SK-MEL-5 (cell line): ENCODE measurements at places on chromosomes 5 and 9.

GRCh38 chr9:85909390-85909789, 31.6 kb upstream of the NAA35 start:
- DNase-seq: peak; percentile 80

GRCh38 chr5:107058803-107059202, 611.9 kb downstream of the EFNA5 start:
- no peak for DNase-seq

DNA sequence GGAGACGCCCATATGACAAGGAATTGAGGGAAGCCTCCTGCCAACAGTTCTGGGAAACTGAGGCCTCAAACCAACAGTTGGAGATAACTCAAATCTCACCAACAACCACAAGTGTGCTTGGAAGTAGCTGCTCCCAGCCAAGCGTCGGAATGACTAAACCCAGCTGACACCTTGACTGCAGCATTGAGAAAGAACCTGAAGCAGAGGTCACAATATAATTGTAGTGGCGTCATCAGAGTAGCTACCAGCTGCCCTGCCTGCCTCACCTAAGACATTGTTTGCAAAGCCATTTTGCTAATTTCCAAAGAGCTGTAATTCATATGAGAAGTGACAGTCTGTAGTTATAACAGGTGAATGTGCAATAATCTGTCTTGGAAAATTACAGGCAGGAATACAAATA, 40.8 kb upstream of the ANKRD31 start:
- DNase-seq: no peak

DNA sequence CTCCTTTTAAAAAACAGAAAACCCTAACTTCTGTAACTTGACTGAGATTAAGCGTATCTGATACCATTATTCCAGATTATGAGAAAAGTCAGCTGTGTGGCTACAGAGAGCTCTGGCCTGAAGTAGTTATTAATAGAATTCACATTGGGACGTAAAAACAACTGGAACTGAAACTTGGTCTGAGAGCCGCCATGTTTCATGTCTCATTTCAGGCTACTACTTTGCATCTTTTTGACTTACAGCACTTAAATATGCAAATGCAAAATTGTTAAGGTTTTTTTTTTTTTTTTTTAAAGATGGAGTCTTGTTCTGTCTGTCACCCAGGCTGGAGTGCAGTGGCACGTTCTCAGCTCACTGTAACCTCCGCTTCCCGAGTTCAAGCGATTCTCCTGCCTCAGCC, 25.2 kb downstream of the MAP3K1 start:
- DNase-seq: no peak

DNA sequence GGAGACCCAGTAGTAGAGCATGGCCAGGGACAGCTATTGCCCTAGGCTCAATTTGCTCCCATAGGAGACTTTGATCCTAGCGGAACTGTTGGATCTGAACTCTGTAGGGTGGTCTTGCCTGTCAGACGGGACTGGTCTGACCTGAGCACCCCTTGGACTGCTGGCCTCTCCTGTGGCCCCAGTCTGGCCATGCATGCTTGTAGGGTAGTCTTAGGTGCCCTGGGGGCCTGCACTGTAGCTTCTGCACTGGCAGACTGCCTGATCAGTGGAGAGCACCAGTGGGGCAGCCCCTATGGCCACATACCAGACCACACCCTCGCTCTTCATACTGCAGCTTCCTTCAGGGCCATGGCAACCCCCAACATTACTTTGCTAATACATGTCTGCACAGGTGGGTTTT, 396.1 kb upstream of the GRAMD2B start:
- DNase-seq: no peak

DNA sequence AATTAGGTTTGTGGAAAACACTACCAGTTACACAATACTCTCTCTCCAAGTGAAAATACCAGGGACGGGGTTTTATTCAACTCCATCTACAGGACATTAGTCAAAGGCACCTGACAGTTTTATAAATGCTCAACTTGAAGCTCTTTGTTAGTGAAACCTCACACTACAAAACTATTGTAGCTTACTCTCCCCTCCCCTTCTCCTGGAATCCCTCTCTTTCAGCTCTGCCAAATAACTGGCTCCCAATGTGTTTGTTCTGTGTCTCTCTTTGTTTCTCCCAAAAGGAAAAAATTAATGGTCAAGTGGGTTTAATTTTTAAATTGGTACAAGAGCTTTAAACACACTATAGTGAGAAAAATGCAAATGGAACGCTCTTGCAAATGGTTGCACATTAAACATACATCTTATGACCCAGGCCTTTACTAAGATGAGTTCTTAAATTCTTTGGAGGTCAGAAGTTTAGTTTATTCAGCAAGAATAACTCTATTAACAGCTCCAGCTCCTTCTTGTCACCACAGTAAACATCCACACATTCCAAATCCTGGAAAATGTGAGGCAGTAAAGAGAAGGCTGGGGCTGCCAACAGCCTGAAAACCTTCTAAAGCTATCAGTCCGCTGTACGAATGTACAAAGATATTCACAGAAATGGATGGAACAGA, 48.4 kb downstream of the ZNF608 start:
- DNase-seq: peak; percentile 49

- no peak for DNase-seq
Observed at GRCh38 chr5:172659570-172659908, 18.5 kb downstream of the NEURL1B start.

DNA sequence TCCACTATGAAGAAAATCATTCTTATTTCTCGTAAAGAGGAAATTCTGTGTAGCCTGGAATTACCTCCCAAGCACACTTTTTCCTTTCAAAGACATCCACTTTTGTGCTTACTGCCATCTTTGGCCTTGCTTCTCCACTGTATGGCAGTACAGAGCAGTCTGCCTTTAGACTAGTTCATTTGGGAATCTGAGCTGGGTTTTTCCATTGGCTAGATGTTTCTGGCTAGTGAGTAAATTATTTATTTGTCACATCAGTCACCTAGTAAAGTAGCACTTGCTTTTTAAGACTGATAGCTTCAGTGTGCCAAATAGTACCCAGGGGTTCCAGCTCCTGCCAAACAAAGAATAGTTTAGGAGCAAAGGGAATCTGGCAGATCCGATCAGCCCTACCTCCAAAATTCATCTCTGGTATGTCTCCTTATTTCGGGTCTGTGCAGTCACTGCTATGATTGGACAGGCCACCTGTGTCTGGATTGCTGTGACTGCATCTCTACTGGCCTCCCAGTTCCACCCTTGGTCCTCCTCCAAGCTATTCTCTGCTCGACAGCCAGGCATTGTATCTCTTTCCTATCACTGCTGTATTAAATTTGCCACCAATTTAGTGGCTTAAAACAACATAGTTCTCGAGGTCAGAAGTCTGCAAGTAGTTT, 97.6 kb downstream of the NUDT12 start:
- DNase-seq: peak; percentile 28

- no peak for DNase-seq
Observed at GRCh38 chr5:53041071-53041692, 52.0 kb downstream of the ITGA2 start.

DNA sequence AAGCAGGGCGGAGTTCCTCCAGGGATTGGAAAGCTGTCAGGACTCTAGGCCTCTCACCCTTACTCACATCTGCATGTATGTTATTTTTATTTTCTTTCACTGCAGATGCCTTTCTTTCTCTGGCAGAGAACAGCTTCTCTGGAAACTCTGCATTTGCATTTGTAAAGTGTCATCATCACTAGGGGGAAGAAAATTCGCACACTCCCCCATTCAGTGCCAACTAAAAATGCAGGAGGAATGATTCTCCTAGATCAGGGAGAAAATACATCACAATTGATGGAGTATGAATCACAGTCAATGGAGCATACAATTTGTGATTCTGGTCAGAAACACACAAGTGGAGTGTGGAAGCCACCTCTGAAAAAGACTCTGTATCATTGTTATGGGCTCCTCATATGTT, 351.4 kb upstream of the FTMT start:
- DNase-seq: no peak

GRCh38 chr9:115398313-115398650, 280.3 kb upstream of the TNC start:
- no peak for DNase-seq

GRCh38 chr5:116613445-116613844, 38.8 kb upstream of the SEMA6A start:
- DNase-seq: no peak
